Mesenchymal stem cell (in vitro differentiated cells and primary cell): ENCODE measurements at places on chromosomes 16 and 17.

- no peaks in the 10 kb centered on the region for H3K36me3 ChIP-seq
- H3K27me3 ChIP-seq = no peaks in the 10 kb centered on the region
- H3K27ac ChIP-seq = no peak overlapping the region
- no peak overlapping the region for H3K4me3 ChIP-seq
- H3K4me1 ChIP-seq = peaks cover 22% of the 10 kb centered on the region
These were observed 7.6 kb upstream of the FZD2 start for GRCh38 chr17:44549686-44550085.

DNA sequence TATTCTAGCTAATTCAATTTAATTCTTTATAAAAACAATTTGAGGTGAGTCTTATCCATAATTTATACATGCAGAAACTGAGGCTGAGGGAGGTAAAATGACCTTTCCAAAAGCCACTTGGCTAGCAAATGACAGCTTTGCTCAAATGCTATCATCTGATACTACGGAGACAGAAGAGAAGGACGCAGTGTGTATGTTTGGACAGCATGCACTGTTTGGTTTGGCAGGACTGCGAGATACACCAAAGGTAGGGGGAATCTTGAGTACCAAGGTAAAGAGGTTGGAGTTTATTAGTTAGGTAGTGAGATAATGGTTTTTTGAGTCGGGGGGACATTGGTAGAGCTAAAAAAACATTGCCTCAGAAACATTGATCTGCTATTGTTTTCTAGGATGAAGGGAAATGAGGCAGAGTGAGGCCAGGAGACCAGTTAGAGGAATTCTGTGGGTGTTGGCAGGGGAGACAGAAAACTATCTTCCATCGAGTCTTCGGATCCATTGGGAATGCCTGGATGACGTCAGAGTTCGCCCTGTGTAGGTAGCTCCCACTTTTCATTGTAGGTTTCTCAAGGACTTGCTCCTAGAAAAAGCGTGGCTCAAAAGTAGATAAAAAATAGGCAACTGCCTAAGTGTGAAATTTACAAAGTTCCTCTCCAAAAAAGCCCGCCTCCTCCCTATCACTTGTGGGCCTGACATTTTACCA lies 2.5 kb upstream of the HS3ST4 start:
- peaks cover 6% of the 10 kb centered on the region for H3K4me1 ChIP-seq
- H3K36me3 ChIP-seq = no peaks in the 10 kb centered on the region
- DNase-seq = no peak
- H3K27me3 ChIP-seq = peaks cover 27% of the 10 kb centered on the region

GRCh38 chr17:43831633-43832032 lies 1.3 kb downstream of the MPP3 start:
- no peak for DNase-seq
- peaks cover 14% of the 10 kb centered on the region for H3K4me1 ChIP-seq
- no peak overlapping the region for H3K27ac ChIP-seq
- no peak overlapping the region for H3K4me3 ChIP-seq
- peaks cover 40% of the 10 kb centered on the region for H3K36me3 ChIP-seq

DNA sequence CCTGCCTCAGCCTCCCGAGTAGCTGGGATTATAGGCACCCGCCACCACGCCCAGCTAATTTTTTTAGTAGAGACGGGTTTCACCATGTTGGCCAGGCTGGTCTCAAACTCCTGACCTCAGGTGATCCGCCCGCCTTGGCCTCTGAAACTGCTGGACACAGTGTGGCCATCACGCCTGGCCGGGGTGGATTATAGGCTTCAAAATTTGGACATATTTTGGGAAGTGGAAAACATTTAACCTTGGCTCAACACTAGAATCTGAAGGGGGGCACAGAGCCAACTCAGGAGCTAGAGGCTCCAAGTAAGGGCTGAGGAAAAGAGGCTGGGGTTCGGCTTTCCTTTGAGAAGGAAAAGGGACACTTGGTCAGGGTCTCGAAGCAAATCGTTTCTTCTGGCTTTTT lies 2.2 kb upstream of the CDK5R1 start:
- peaks cover 34% of the 10 kb centered on the region for H3K36me3 ChIP-seq
- no peaks in the 10 kb centered on the region for H3K27me3 ChIP-seq
- no peak for DNase-seq
- H3K27ac ChIP-seq = no peak overlapping the region

- no peaks in the 10 kb centered on the region for H3K27me3 ChIP-seq
- no peak overlapping the region for H3K4me3 ChIP-seq
- peak; percentile 22 for DNase-seq
- peaks cover 51% of the 10 kb centered on the region for H3K4me1 ChIP-seq
- peaks cover 3% of the 10 kb centered on the region for H3K36me3 ChIP-seq
- no peak overlapping the region for H3K27ac ChIP-seq
These were observed 59.5 kb downstream of the RAI1 start for GRCh38 chr17:17740615-17741348.

DNA sequence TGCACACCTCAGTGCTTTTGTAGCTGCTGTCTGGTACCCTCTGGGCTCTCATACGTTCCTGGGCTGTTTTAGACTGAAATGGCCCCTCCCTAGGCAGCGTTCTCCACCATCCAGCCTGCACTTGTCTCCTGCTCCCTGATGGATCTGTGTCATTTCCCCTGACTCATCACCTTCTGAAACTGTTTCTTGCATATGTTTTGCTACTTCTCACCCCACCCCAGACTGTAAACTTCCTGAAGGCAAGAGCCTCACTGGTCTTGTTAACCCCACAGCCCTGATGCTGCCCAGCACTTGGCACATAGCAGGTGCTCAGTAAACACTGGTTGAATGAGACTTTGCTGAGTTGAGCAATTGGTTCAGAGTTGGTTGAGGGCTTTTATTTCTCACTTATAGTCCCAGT lies 78.7 kb downstream of the CRISPLD2 start:
- no peak for DNase-seq
- no peaks in the 10 kb centered on the region for H3K4me1 ChIP-seq
- H3K36me3 ChIP-seq = no peaks in the 10 kb centered on the region
- H3K27ac ChIP-seq = no peak overlapping the region
- H3K4me3 ChIP-seq = no peak overlapping the region

- no peak overlapping the region for H3K27ac ChIP-seq
- H3K36me3 ChIP-seq = no peaks in the 10 kb centered on the region
These were observed 923 bp downstream of the ANKRD13B start for GRCh38 chr17:29593591-29594518.

DNA sequence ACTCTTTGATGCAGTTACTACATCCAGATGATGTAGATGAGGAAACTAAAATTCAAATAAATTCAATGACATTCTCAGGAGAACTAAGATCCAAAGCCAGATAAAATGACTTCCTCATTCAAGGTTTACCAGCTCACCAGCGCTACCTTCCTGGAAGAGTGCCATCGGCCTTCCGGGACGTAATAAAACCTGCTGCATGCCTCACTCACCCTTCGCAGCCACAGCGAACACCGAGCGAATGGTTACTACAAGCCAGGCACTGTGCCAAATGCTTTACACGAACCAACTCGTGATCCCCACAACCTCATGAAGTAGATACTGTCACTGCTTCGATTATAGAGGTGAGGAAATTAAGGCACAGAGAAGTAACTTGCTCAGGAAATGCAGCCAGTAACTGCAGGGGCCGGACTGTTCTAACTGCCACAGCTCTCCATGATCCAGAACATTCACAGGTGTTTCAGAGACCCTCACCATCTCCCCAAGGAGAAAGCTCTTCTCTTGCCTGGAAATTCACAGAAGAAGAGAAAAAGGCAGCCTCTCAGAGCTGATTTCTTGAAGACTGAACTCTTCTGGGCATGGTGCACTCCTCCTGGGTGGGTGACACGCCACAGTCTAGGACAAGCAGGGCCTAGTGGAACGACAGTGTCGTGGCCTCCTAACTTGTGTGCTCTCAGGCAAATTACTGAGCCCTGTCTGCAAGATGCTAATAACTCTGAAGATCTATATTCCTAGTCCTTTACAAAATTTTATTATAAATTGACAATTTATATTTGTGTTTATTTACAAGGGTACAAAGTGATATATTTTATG lies 46.8 kb downstream of the HIC1 start:
- H3K4me1 ChIP-seq = no peaks in the 10 kb centered on the region
- H3K4me3 ChIP-seq = no peak overlapping the region
- peaks cover 3% of the 10 kb centered on the region for H3K36me3 ChIP-seq

- DNase-seq = no peak
- no peak overlapping the region for H3K27ac ChIP-seq
- H3K36me3 ChIP-seq = peaks cover 6% of the 10 kb centered on the region
- no peaks in the 10 kb centered on the region for H3K27me3 ChIP-seq
- H3K4me1 ChIP-seq = no peaks in the 10 kb centered on the region
- no peak overlapping the region for H3K4me3 ChIP-seq
These were observed 150.7 kb downstream of the CDH11 start for GRCh38 chr16:64971171-64971570.

DNA sequence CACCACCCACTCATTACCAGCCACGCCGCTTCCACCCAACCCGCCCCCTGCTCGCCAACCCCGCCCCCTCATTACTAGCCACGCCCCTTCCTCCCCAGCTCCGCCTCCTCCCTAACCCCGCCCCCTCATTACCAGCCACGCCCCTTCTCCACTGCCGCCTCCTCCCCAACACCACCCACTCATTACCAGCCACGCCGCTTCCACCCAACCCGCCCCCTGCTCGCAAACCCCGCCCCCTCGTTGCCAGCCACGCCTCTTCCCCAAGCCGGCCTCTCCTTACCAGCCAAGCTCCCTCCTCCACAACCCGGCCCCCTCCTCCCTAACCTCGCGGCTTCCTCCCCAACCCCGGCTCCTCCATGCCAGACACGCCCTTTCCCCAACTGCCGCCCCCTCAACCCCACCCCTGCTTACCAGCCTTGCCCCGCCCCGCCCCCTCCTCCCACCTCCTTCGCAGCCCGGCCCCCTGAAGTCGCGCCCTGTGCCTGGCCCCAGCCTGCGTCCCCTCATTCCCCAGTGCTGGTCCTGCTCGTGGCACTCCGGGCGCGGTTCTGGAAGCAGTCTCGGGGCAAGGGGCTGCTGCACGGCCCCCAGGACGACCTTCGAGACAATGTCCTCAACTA lies 7.3 kb downstream of the SLC22A31 start:
- peaks cover 41% of the 10 kb centered on the region for H3K27me3 ChIP-seq
- no peak overlapping the region for H3K27ac ChIP-seq
- H3K4me1 ChIP-seq = peaks cover 15% of the 10 kb centered on the region
- peaks cover 5% of the 10 kb centered on the region for H3K36me3 ChIP-seq
- no peak overlapping the region for H3K4me3 ChIP-seq

- no peak overlapping the region for H3K4me3 ChIP-seq
- no peak overlapping the region for H3K27ac ChIP-seq
- H3K4me1 ChIP-seq = peaks cover 6% of the 10 kb centered on the region
- peaks cover 18% of the 10 kb centered on the region for H3K27me3 ChIP-seq
These were observed 5.2 kb downstream of the ARSG start for GRCh38 chr17:68296217-68297191.

DNA sequence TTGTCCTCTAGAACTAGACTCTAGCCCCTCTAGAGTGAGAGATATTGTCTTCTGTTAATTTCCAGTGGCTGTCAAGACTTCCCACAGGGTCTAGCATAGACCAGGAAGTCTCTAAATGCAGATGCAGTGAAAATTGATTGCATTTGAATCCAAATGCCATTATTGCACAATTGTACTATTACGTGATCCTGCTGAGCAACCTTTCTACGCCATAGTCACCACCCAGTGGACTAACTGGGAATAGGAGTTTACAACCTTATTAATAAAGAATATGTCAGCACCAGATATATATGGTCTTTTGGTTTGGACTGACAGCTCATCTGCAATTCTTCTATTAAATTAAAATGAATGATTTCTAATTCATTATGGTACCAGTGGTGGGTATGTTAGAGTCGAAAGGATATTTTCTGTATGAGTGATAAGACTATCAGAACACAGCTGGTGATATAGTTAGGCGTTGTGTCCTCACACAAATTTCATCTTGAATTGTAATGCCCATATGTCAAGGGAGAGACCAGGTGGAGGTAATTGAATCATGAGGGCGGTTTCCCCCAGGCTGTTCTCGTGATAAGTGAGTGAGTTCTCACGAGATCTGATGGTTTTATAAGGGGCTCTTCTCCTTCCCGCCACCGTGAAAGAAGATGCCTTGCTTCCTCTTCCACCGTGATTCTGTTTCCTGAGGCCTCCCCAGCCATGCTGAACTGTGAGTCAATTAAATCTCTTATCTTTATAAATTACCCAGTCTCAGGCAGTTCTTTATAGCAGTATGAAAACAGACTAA lies 138.9 kb upstream of the CA10 start:
- no peak overlapping the region for H3K27ac ChIP-seq
- H3K36me3 ChIP-seq = no peaks in the 10 kb centered on the region
- no peak for DNase-seq
- no peaks in the 10 kb centered on the region for H3K4me1 ChIP-seq
- H3K4me3 ChIP-seq = no peak overlapping the region

DNA sequence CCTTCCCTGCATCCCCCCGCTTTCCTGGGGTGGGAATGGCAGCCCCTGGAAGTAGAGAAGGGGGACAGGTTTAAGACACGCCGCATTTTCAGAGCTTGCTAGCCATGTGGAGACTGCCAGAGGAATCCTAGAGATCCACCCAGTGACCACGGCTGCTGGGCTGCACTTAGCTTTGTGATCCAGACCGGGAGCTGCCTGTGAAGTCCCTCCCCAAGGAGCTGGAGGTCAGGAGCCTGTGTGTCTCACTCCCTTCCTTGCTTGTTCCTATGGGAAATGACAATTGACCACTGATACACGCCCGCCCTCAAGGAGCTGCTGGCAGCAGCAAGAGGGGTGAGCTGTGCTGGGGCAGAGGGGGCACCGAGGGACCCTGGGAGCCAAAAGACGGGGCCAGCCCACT lies 73.7 kb downstream of the SREBF1 start:
- peak; percentile 45 for DNase-seq
- H3K27me3 ChIP-seq = no peaks in the 10 kb centered on the region
- peaks cover 11% of the 10 kb centered on the region for H3K36me3 ChIP-seq
- no peak overlapping the region for H3K27ac ChIP-seq
- H3K4me3 ChIP-seq = no peak overlapping the region
- H3K4me1 ChIP-seq = peaks cover 25% of the 10 kb centered on the region

DNA sequence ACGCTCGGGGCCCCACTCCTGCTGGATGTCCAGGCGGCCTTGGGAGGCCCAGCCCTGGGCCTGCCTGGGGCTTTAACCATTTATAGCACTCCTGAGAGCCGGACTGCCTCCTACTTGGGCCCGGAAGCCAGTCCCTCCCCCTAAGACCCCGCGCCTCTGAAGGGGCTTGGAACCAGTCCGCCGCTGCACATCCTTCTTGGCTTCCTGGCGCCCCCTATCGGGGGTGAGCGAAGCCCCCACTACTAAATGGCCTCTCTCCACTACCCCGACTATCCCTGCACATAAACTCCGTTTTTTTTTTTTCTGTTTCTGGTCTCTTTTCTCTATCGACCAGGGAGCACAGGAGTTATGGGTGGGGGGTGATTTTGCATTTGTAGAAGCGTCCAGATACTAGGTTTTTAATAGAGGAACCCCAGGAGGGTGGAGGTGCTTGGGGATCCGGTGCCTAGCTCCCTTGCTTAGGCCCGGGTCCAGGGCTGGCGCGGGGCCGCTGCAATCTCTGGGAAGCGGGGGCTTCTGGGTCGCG lies 633 bp upstream of the NOL3 start:
- H3K27me3 ChIP-seq = peaks cover 18% of the 10 kb centered on the region
- H3K27ac ChIP-seq = peak overlapping the region; percentile 72
- H3K4me1 ChIP-seq = peaks cover 44% of the 10 kb centered on the region
- no peaks in the 10 kb centered on the region for H3K36me3 ChIP-seq
- peak; percentile 49 for DNase-seq
- peak overlapping the region; percentile 58 for H3K4me3 ChIP-seq
